ENCODE measurements at places on chromosomes 6 and 20.

GRCh38 chr20:1163105-1163504, 21.7 kb downstream of the TMEM74B start:
- DNase-seq: no peak

DNA sequence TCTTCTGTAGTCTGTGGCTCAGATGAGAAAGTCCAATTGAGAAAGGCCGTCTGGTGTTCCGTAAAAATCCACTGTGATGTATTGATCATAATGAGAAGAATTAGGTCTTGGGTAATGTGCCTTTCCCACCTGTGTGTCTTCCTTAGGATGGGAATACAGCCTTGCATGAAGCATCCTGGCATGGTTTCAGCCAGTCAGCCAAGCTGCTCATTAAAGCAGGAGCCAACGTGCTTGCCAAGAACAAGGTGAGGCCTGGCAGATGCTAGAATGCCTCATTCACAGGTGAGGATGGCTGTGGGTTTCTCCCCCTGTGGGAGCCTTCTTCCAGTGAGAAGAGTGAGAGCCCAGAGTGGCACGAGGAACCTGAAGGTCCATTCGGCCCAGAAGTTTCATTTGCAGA, 32.7 kb downstream of the LYRM2 start:
- no peak for DNase-seq

GRCh38 chr20:17380801-17381200, 150.4 kb downstream of the BFSP1 start:
- DNase-seq: no peak

DNA sequence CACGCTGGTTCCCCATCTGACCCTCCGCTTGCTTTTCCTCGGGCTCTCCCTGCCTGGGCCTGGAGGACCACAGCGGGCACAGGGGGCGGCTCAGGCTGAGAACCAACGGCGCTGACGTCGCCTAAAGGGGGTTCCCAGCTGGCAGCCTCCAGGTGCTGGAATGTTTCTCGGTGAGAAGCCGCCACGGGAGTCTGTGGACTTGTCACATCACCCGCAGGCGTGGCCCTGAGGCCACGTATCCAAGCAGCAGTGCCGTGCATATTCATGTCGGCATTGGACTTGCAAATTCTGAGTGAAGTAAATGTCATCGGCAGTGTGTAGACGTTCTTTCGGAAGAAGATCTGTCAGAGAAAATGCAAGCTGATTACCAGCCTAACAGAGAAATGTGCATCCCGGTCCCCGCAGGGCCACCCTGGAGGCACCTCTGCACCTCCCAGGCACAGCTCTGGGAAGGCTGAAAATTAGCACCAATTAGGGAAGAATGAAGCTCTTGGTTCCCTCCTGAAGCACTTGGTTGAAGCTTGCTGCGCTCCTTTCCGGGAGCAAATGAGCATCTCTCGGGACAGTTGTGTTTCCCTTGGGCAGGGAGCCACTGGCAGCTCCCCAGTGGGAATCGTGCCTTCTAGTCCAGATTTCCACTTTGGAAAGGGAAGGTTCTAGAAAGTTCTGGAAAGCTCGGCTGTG, 24.3 kb downstream of the NTSR1 start:
- no peak for DNase-seq

- DNase-seq: no peak
Observed at GRCh38 chr20:2902291-2902690, 29.0 kb downstream of the PTPRA start.

DNA sequence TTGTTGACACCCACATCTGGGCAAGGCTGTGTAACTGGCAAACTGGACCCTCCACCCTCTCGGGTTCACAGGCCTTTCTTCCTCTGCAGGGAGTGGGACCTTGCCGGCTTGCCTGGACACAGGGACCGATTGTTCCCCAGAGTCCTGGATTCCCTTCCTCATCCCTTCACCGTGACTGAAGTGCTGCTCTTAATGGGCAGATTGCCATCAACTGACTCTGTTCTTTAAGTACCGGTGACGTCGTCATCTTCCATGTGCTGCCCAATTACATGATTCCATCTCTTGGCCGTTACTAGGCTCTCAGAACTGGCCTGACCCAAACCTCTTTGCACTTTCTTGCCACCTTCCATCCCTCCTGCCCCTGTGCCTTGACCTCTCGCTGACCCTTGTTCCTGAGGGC, 85.4 kb downstream of the EYA4 start:
- no peak for DNase-seq

GRCh38 chr20:21808863-21809664, 103.6 kb downstream of the PAX1 start:
- no peak for DNase-seq

- no peak for DNase-seq
Observed at GRCh38 chr20:19679900-19680495, 78.1 kb upstream of the RIN2 start.

DNA sequence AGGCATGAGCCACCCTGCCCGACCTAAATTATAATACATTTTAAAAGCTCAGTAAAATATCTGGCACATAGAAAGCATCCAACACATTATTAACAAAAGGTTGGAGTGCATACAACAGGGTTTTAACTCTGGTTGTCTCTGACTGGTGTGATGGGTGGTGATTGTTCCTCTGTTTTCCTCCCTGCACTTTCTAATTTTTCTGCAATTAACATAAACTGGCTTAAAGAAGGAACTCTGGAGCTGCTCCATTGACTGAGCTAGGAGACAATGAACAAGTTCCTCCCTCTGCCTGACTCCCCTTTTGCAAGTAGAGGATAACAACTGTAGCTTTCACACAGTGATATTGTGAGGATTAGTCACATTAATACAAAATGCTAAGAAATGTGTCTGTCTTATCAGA, 48.5 kb upstream of the SIRPG start:
- DNase-seq: no peak

- no peak for DNase-seq
Observed at GRCh38 chr20:63740627-63741353, 1.2 kb downstream of the SLC2A4RG start.

DNA sequence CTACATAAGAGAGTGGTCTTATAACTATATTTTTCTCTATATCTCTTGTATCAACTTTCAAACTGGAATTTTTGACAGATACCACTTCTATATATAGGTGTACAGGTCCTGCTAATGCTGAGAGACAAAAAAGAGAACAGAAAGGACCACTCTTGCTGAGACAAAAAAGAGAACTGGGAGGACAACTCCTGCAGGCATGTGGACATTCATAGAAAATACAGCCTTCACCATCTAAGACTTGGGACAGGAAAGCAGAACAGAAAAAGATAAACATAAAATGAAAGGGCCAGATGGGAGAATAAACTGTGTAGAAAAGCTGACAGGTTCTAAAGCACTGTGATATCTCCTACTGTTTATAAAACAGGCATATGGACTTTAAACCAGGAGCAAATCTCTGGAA, 541.0 kb upstream of the ADGRB3 start:
- no peak for DNase-seq

GRCh38 chr6:167472880-167473279, 148.0 kb downstream of the TTLL2 start:
- DNase-seq: no peak

DNA sequence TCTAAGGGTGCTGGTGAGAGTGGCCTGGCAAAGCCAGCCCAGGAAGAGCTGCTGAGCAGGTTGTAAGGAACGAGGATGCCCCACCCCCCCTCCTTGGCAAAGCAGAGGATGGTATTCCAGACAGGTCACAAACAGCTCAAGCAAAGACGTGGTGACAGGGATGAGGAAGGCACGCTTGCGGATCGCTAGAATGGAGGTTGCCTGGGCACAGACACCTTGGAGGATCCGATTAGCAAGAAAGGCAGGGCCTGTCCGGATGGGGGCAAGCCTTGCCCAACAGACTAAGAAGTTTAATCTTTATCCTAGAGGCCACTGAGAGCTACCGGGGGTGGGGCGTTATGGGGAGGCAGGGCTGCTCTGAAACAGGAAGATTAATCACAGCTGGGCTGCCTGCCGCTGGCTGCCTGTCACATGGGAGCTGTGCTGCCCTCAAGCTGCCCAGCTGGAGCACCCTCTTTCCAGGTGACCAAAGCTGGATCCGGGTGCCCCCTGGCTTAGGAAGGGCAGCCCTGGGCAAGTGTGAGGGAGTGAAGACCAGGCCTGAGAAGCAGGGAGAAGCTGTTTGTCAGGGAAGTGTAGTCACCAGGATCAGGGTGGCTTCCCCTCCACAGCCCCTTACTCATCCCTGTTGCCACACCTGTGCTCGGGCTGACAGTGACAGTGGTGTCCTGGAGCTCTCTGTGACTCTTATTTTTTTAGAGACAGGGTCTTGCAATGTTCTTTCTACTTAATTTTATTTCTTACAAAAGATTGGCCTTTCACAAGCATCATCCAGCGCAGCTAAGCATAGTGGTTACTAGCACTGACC, 9.1 kb upstream of the MAPK13 start:
- no peak for DNase-seq

- DNase-seq: no peak
Observed at GRCh38 chr6:4870821-4871494, 94.8 kb downstream of the CDYL start.

DNA sequence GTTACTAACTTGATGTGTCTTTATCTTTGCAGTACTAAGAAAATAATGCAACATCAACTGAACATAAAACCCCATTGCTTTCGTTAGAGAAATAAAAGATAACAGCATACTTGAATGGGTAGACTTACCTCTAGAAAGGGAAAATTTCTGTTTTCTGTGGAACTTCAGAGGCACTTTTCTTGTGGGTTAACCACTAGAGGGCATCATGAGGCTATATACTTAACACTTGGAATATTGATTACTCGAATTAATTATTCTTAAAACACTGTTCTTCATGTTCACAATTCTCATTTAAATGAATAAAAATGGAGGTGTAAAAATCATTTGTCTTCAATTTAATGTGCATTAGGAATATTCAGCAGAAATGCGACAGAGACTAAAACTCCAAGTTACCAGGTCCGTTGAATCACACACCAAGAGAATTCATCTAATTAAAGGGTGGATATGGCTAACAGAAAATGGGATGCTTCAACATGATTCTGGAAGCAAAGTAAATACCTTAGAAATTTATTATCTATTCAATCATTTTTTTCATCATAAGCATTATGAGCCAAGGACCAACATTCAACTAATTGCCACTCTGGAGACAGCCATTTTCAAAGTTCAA, 330.8 kb upstream of the PREP start:
- no peak for DNase-seq

GRCh38 chr6:158414851-158415262, 102.6 kb downstream of the TULP4 start:
- DNase-seq: no peak

DNA sequence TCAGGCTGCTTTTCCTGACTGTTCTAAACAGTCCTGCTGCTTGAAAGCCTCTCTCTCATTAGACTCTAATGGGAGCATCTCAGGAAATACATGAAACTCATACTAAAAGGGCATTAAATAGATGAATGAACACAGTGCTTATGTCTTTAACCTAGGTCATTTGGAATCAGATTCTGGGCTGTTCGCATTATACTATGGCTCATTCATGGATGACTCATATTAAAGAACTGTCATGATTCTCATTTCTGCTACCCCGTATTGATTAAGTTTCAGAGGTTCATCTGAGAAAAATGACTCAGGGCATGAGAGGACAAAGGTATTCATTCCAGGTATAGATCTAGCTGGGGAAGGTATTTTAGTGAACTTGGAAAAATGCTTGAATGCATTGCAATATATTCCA, 335.5 kb downstream of the GJA1 start:
- no peak for DNase-seq

- DNase-seq: no peak
Observed at GRCh38 chr20:48754292-48754691, 73.5 kb downstream of the PREX1 start.

DNA sequence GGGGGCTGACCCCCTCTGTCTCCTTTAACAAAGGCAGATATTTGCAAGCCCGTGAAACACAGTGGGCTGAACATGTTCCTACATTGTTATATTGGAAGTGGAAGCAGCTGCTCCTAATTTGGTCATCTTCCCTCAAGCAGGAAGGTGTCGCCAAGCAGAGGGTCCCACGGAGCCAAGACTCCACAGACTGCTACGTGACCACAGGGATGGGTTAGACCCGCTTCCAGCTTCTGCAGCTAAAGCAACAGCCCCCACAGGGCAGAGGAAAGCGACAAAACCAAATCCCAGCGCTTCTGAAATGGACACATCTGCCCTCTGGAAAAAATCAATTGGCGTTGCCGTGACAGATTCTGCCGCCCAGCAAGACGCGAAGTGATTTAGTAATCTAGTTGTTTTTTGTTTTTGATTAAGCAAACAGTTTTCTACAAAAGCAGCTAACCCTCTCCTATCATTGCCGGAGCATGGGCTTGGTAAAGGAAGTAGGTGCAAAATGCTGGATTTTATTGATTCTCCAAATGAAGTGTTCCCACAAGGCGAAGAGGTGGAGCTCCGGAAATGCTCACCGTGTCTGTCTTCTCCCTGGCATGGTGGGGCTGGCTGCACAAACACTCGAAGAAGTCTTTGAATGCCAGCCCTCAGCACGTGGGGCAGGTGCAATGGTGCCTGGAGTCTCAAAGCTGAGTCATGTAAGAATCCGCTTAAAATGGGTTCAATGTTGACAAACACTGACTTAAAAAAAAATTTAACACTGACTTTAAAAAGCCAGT, 79.4 kb upstream of the FRMD1 start:
- no peak for DNase-seq

- no peak for DNase-seq
Observed at GRCh38 chr6:130434174-130434873, 68.5 kb downstream of the TMEM200A start.

DNA sequence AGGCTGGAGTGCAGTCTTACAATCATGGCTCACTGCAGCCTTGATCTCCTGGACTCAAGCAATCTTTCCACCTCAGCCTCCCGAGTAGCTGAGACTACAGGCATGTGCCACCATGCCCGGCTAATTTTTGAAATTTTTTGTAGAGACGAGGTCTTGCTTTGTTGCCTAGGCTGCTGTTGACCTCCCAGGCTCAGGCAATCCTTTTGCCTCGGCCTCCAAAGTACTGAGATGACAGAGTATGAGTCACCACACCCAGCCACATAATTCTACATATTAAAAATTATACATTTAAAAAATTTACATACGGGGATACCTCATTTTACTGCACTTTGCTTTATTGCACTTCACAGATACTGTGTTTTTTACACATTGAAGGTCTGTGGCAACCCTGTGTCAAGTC, 115.1 kb downstream of the MAN1A1 start:
- no peak for DNase-seq

DNA sequence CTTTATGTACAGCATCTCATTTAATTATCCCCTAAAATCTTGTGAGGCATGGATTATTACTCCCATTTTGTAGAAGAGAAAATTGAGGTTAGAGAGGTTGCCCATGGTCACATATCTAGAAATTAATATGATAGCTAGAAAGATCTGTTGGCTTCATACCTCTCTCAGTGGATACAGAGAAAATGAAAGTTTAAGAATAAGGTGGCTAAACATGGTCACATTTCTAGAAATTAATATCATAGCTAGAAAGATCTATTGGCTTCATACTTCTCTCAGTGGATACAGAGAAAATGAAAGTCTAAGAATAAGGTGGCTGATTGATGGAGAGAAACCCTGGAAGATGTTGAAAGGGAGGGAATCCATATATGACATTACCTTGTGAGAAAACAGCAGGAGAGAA, 260.7 kb upstream of the MAN1A1 start:
- no peak for DNase-seq
